ENCODE measurements at places on chromosomes 1 and 21. TPM values are rescaled to one million over a fixed set of nuclear protein-coding genes. Genes with fewer than 3 reads are reported as not detected.

TMEM61 gene
- 0.90 TPM for total RNA-seq

ADCY10 gene
- 0.93 TPM for total RNA-seq

S100A8 gene
- total RNA-seq = not detected

IL19 gene
- 0.28 TPM for total RNA-seq

OBSCN gene
- 11.2 TPM for total RNA-seq

LIN28A gene
- total RNA-seq = 0.43 TPM

GRCh38 chr1:116990612-116991151, 10.9 kb upstream of the CD101 start:
- DNase-seq = no peak

- DNase-seq = no peak
These were observed 10.6 kb downstream of the S100B start for GRCh38 chr21:46594276-46594675.

- no peak for DNase-seq
These were observed 37.1 kb downstream of the LRRC40 start for GRCh38 chr1:70168283-70168682.

DNA sequence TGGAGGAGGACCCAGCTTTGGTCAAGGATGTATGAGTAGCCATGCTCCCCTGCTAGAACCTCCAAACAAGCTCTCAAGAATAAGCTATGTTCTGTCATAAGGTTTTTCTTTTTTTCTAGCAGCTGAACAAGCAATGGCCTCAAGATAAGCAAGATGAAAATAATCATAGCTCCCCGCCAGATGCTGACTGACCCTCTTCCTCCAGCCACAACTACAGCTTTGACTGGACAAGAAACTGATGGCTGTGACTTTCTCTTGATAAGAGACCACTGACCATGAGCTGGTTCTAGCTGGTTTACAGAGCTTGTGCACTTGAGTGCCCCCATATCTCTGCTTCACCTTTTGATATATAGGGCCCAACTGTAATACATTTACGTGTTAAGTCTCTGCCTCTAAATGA, 38.2 kb upstream of the PARP1 start:
- DNase-seq = no peak

GRCh38 chr1:54378157-54378873, 27.9 kb downstream of the SSBP3 start:
- no peak for DNase-seq

GRCh38 chr1:59678040-59678439, 136.7 kb upstream of the HOOK1 start:
- no peak for DNase-seq

DNA sequence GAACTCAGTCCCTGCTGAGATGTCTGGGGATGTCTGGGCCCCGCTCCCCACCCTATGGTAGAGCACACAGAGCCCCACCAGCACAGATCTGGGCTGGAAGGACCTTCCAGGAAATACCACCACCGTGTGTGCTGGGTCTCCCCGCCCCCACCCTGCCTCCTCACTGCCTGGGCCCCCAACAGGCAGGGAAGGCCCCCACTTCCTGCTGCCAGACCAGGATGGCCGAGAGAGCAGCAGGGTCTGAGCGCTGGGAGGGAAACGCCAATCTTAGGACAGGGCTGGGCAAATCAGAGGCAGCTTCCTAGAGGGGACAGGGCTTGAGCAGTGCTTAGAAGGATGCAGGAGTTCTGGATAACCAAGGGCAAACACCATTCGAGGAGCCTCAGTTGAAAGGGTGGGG, 11.9 kb downstream of the ADGRB2 start:
- DNase-seq = no peak

GRCh38 chr1:198157847-198158725, 1.3 kb downstream of the NEK7 start:
- peak; percentile 18 for DNase-seq

- no peak for DNase-seq
These were observed 327.9 kb downstream of the TTLL7 start for GRCh38 chr1:83670909-83671565.

GRCh38 chr1:108643492-108644335, 17.2 kb downstream of the HENMT1 start:
- peak; percentile 75 for DNase-seq

- no peak for DNase-seq
These were observed 24.0 kb upstream of the CDK18 start for GRCh38 chr1:205480349-205480985.

All from hepatocyte (in vitro differentiated cells).